ENCODE measurements at places on chromosomes 2 and 18.

GRCh38 chr2:45293182-45293581 is 283.9 kb upstream of the SIX2 start:
- DNase-seq, result no peak

GRCh38 chr2:240886023-240886565 is 9.9 kb downstream of the MAB21L4 start:
- DNase-seq, result no peak

GRCh38 chr18:56501896-56502295 is 136.5 kb downstream of the TXNL1 start:
- DNase-seq, result no peak

- no peak for DNase-seq
Measured at GRCh38 chr2:184555352-184555751, 43.0 kb upstream of the ZNF804A start.

DNA sequence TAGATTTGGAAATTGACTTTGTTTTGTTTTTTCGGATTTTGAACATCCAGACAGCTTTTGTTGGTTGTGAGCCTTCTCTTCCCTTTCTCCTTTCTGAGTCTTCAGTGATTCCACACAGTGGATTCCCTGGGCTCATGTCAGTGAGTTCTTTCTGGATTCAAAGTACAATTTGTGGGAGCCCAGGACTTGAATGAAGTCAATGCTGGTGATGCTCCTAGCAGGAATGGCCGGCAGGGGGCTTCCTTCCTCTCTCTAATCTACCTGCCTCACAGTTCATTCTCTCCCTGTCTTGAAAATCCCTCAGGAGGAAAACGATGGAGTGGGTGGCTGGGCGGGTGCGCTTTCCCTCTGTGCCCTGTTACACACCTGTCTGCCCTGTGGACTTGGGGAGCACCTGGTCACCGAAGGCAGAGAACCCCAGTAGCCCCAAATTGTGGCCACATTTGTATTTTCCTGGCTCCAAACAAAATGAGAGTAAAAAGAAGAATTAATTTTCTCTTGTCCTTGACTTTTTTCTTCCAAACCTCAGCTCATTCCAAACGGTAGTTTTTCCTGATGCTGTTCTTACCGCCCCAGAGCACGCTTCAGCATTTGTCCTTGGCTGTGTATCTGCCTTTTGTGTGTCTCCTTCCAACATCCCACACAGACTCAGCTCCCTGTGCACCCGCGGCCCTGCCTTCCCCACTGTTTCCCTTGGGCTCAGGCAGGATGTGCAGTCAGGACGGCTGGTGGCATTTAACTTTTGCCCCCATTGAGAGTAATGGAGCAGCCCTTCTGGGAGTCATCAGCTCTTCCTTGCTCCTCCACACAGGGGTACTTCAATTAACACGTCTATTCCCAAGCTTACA is 86.6 kb downstream of the MARCO start:
- DNase-seq, result no peak

GRCh38 chr2:189624648-189625355 is 36.5 kb upstream of the ASNSD1 start:
- DNase-seq, result no peak

- no peak for DNase-seq
Measured at GRCh38 chr18:56085551-56085950, 497.6 kb upstream of the TCF4 start.

DNA sequence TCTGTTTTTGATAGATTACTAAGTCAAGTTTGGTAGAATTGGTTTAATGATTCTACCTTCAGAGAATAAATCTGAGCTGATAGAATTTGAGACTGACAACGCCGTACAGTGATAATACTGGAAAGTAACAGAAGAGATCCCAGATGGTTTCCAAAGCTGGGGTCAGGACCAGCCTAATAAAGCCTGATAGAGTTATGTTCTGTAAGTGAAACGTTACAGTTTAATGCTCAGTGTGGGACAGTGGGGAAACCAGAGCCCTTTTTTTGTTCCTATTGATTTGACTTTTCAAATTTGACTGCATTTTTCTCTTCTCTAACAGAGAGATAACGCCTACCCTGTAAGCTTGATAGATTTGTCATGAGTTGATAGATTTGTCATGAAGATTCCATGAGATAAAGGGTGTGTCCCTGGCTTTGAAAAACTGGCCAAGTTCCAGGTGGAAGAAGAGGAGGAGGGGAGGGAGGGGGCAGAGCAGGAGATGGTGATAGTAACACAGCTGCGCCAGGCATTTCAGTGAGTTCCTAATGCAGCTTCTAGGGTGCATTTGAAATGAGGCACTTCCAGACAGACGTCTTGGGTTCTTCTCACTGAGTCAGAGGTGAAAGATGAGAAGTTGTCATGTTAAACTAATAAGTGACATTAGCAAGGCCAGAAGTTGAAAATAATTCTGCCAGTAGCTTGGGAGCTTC is 65.1 kb downstream of the CERS6 start:
- no peak for DNase-seq

GRCh38 chr2:145095641-145096435 is 575.9 kb upstream of the ZEB2 start:
- DNase-seq, result no peak

DNA sequence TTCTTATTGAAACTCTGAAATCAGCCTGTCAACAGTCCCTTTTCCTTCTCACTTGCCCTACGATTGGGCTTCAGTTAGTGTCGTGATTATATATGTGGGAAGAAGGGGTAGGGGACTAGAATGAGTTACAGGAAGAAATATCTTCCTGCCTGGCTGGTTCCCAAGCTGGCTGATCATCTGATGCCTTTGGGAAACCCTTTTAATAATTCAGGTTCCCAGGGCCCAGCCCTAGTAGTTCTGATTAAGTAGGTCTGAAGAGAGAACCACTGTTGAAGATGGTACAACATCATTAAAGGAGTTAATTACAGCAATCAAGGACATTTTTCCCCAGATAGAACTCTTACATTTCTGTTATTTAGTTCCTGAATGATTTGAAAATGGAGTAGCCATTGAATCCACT is 110.1 kb upstream of the EML6 start:
- no peak for DNase-seq

DNA sequence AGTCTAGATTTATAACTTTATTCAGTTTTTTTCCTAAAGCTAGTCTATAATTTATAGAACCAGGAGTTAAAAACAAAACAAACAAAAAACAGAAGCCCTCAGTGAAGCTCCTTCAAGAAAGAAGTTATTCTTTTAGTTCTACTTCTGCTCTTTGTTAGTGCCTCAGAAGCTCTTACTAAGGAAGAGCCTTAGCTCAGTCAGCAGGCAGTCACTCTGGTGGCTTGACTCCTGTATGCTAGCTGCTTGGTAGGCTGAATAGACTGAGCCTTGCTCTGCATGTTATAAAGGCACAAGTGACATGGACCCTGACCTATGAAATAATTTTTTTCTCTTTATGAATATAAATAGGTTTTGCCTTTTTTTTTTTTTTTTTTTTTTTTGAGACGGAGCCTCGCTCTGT is 24.8 kb downstream of the NCOA1 start:
- no peak for DNase-seq

GRCh38 chr2:193303464-193303863 is 1108.7 kb upstream of the TMEFF2 start:
- DNase-seq, result no peak

- DNase-seq, result no peak
Measured at GRCh38 chr18:8097927-8098326, 511.3 kb upstream of the RAB12 start.

DNA sequence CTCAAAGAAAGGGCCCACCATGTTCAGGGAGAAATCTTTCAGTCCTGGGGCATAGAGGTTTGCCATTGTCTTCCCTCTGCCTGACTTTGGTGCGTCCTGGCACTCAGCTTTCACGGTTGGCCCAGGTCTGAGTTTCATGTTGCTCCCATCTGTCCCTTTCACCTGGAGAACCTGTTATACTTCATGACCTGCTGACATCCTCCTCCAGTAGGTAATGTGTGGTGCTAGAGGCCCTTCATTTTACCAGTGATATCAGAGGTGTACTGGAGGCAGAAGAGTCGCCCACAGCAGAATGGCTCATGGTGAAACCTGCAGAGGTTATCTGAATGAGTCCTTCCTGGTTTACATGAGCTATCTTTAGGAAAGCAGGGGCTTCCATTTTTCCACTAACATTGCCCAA is 128.8 kb upstream of the DLX2 start:
- DNase-seq, result no peak

DNA sequence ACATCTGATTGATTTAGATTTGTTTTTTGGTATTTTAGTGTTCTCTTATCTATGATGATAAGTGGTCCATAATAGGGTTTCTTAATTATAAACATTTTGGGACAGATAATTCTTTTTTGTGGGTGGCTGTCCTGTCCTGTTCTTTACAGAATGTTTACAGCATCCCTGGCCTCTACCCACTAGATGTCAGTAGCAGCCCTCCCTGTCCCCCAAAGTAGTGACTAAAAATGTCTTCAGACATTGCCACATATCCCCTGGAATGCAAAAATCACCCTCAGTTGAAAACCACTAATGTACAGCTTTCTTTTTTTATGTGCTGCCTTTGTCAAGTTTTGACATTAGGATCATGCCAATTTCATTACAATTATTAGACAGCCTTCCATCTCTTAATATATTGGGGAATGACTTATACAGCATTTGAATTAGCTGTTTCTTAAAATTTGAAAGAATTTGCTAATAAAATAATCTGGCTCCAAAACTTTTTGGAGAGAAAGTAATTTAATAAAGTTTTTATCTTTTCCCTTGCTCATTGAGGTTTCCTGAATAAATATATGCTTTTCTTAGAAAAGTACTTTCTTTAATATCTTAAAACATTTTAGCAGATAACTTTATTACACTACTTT is 19.5 kb downstream of the WIPF1 start:
- no peak for DNase-seq

DNA sequence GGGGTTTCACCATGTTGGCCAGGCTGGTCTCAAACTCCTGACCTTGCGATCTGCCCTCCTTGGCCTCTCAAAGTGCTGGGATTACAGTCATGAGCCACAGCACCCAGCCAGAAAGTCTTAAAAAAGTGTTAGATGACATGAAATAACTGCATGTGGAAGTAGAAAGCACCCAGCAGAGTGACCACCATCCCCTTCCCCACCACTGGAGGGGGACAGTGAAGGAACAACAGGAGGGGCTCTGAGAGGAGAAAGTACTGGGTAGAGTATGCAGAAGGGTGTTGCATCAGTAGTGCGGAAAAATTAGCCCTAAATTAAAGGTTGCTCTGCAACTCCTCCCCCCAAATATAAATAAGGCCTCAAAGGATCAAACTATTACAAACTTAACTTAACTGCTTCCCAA is 230.5 kb downstream of the ZNF521 start:
- DNase-seq, result no peak

DNA sequence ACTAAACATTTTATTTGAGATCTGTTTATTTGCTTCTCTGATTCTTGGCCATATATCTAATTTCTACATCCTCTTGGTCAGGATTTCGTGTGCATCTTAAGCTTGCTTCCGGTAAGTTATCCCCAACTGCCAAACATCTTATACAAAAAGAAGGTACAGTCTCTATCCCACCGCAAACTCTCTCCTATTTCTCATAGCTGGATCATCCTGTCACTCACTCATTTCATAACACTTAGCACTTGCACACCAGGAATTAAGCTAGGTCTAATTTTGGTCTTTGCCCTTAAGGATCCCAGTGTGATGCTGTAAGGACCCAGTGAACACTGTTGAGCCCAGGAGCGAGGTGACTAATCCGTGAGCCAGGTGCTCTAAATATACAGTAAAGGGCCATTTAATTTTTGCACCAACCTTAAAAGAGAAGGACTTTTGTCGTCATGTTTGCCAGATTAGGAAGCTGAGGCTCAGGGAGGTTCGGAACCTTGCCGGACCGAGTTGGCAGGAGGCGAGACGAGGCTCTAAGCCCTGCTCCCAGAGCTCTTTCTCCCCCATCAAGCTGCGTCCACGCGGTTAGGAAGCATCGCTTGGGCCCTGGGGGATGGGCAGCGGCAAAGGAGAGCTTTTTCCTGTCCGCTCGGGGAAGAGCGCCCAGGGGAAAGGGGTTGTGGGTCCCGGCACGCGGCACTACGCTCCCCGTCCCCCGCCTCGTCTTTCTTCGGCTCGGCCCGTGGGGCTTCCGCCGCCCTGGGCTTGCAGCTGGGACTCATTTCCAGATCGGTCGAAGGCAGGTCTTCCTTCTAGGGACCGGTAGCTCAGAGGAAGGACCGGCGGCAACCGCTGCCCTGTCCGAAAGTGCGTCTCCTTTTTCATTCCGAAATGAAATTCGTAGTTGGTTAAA is 4.1 kb upstream of the ITPRIPL1 start:
- DNase-seq, result no peak

DNA sequence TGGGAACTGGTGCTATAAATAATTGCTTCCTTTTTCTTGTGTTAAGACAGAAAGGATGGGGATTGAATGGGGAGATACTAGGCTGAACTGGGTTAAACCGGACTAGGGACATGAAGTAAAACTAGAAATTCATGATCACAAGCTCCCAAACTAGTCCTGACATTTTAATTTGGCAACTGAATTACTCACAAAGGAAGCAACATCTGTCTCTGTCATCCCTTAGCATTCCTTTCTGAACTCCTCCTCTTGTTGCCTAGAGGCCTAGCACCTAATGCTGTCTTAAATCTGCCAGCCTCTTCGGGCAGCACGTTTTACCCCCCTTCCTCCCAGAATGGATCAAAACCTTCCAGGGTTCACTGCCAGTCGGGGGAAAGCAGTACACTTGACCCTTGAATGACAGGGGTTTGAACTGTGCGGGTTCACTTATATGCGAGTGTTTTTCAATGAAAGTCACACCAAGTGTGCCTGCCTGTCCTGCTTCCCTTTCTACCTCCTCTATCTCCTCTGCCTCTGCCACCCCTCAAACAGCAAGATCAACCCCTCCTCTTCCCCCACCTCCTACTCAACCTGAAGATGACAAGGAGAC is 8.2 kb downstream of the KCTD1 start:
- no peak for DNase-seq

DNA sequence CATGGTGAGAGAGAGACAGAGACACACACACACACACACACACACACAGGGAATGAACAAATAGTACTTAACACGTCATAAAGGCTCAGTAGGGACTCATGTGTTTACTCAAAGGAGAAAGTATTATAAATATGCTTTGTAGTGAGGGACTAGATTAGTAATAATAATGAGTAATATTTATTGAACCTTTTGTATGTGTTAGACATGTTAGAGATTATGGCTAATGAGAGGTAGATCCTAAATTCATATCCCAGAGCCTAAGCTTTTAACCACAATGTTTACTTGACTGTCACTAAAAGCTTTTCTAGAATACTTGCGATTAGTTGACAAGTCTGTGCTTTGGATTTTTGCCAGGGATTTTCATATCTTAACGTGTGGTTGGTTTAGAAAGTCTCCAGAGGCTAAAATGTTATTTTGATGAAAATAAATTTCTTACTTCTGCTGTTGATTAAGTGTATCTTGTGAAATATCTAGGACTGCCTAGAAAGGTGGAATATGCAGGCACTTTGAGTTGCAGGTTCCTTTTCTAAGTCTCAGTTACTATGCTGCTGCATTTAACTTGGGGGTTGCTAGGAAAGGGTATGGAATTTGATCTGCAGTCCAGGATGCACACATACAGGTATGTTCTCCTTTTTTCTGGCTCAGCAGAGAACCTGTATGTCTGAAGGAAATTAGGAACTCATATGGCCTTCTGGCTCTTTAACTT is 64.5 kb downstream of the UBR3 start:
- DNase-seq, result no peak

DNA sequence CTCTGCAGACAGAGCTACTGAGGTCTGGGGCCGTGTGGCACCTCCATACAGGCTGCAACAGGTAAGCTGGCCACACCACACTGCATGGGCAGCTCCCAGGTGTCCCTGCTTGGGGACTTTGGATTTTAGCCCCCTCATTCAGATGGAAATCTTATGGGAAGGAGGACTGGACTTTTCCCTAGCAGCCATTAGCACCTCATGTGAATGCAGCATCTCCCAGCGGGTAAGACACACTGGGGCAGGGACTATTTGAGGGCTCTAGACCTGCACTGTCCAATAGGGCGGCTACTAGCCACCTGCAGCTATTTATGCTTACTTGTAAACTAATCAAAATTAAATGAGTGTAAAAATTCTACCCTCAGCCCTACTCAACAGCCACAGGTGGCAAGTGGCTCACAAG is 34.2 kb upstream of the GLI2 start:
- no peak for DNase-seq
